ENCODE measurements at places on chromosomes 3 and 15. TPM values are rescaled to one million over a fixed set of nuclear protein-coding genes. Genes with fewer than 3 reads are reported as not detected.

LDHAL6B gene
- total RNA-seq = 1.0 TPM

HSPBAP1 gene
- 4.8 TPM for total RNA-seq

RNF168 gene
- total RNA-seq = 19.0 TPM

EPHB3 gene
- total RNA-seq = 7.9 TPM

DZIP1L gene
- total RNA-seq = 15.2 TPM

MESP2 gene
- total RNA-seq = 0.25 TPM

CISH gene
- total RNA-seq = 1.3 TPM

SERPINI2 gene
- total RNA-seq = 0.52 TPM

TMEM207 gene
- 0.14 TPM for total RNA-seq

CLRN1 gene
- total RNA-seq = 2.1 TPM

OXTR gene
- 1.5 TPM for total RNA-seq

LIPC gene
- 0.14 TPM for total RNA-seq

ARPIN gene
- total RNA-seq = 7.2 TPM

AGTR1 gene
- 0.80 TPM for total RNA-seq

CYP8B1 gene
- 0.19 TPM for total RNA-seq

THSD4 gene
- 3.5 TPM for total RNA-seq

ZSCAN29 gene
- total RNA-seq = 27.1 TPM

ZDHHC23 gene
- 2.4 TPM for total RNA-seq

SSUH2 gene
- 1.1 TPM for total RNA-seq

VIPR1 gene
- 0.22 TPM for total RNA-seq

MAPKAPK3 gene
- 13.2 TPM for total RNA-seq

DNAJA4 gene
- total RNA-seq = 3.6 TPM

SEMA5B gene
- 33.2 TPM for total RNA-seq

CCR3 gene
- 0.14 TPM for total RNA-seq

PHLDB2 gene
- total RNA-seq = 3.0 TPM

FEZF2 gene
- 1.6 TPM for total RNA-seq

ZBTB38 gene
- total RNA-seq = 33.3 TPM

C3orf20 gene
- total RNA-seq = not detected

TERC gene
- 2.6 TPM for total RNA-seq

CHMP2B gene
- 38.1 TPM for total RNA-seq

CCR1 gene
- 0.10 TPM for total RNA-seq

TMC3 gene
- 0.07 TPM for total RNA-seq

SPRED1 gene
- 14.0 TPM for total RNA-seq

CCDC191 gene
- 10.3 TPM for total RNA-seq

CD276 gene
- 48.0 TPM for total RNA-seq

CRYGS gene
- 3.0 TPM for total RNA-seq

AMT gene
- total RNA-seq = 8.0 TPM

NLGN1 gene
- total RNA-seq = 35.6 TPM

EOMES gene
- total RNA-seq = 0.53 TPM

KCNH8 gene
- 16.1 TPM for total RNA-seq

RPP25 gene
- 13.9 TPM for total RNA-seq

CNTN6 gene
- 0.81 TPM for total RNA-seq

CKMT1A gene
- total RNA-seq = 0.54 TPM
